Activated CD4-positive, alpha-beta T cell treated with anti-CD3 and anti-CD28 coated beads, Interleukin-2, amount 50 U/mL, for 16 hours (primary cell): ENCODE measurements at places on chromosomes 5 and 9.

DNA sequence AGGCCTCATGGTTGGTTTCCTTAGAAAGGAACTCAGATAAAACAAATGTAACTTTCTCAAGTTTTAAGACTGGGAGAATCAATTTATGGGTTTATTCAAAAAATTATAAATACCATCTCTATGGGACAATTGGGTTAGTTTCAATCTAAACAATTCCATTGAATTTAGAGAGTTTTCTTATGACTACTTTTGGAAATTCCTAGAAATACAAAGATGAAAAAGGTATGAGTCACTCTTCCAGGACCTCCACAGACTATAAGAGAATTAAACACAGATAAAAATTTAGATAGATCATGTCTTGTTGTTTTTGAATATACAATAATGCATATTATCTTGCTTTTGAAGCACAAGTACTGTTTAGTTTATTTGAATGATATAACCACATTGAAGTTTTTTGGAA is 188.7 kb downstream of the CHSY3 start:
- DNase-seq, result no peak

DNA sequence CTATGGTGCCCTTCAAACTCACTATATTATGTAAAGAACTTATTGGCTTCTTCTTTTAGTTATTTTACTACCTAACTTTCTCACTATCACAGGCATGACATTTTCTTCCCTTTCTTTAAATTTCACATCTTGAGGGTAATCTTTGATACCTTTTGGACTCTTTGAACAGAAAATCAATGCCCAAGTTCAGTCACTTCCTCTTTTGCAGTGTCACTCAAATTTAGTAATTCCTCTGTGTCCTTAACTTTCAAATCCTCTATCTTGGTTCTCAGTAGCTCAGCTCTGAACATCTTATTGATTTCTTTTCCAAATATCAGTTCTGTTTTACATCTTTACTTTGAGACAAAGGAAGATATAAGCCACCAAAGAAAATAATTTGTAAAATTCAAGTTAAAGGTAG is 25.5 kb downstream of the CNTLN start:
- DNase-seq, result no peak

- DNase-seq, result no peak
Observed at GRCh38 chr5:159497221-159497620, 166.9 kb upstream of the IL12B start.

DNA sequence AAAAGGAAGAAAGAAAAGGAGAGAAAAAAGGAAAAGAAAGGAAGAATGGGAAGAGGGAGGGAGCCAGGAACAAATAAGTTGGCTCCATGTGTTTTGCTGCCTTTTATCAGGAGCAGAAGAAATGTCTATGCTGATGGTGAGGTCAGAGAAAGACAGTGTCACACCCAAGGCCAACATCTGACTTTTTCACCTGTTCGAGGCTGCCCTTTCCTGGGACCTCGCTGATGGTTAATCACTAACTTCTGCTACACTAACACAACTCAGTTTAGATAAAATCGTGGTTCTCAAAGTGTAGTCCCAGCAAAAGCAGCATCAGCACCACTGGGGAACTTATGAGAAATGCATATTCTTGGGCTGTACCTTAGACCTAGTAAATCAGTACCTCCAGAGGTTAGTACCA is 88.2 kb upstream of the FER start:
- no peak for DNase-seq

DNA sequence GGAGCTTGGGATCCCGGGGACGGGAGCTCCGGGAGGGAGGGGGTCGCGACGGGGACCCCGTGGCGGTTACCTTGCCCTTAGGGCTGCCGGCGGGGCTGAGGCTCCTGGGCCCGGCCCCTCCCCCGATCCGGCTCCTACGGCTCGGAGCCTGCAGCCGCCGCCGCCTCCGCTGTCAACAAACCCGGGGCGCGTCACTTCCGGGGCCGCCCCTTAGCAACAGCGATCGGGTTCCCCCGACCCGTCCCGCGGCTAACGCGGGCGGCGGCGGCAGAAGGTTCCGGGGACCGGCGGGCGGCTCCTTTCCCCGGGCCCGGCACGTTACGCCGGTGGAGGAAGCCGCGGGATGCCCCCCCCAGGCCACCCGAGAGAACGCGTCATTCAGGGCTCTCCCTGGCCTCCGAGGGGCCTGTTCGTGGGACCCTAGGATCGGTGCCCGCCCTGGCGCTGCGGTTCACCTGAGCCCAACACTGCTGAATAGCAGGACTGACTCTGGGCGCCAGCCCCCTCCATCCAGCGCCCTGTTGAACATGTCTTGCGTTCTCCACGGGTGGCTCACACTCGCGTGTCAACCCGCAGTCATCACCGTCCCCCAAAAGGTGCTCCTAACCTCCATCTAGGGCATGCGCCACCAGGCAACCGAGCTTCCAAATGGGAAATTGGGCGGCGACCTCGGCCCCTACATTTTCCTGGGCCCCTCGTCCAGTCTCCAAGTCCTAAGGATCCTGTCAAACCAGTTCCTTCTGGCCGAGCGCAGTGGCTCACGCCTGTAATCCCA is at the start of gene ZER1:
Gene ZER1 (minus strand): TSS at position 183 of the 775 bp plus-strand sequence. CDS start 16,362 bp downstream, outside the sequence.
- DNase-seq, result peak; percentile 92

DNA sequence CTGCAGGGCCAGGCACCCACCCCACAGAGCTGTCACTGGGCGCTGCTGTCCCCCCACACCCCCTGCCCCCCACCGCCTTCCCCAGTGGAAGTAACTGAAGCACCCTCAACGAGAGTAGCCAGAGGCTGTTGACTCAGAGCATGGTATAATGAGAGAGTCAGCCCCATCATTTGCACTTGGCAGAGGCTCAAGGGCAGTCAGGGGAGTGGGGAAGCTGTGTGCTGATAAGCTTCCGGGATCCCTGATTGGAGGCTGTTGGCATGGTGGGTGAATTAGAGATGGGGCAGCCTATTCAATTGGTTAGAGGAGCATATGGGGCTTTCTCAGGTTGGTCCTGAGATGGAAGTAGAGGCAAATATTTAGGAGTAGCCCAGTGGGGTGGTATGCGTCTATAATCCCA is 77.1 kb upstream of the GOLM1 start:
- no peak for DNase-seq

DNA sequence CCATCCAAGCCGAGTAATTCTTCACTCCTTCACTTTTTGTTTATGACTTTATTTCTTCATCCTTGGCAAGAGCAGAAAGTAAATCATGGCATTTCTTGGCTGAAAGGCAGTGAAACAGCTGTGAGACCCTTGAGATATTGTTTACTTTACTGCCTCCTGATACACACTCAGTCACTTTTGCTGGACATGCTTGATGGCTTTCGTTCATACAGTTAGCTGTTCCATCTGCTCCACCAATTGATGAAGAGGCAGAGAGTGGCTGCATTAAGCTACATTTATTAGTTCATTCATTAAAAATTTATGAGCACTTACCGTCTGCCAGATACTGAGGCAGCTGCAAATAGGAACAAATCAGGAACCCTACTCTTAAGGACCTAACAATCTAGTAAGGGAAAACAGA is 184.4 kb upstream of the OR13F1 start:
- no peak for DNase-seq

- DNase-seq, result peak; percentile 78
Observed at GRCh38 chr5:177434437-177434836, 8.0 kb downstream of the GRK6 start.

DNA sequence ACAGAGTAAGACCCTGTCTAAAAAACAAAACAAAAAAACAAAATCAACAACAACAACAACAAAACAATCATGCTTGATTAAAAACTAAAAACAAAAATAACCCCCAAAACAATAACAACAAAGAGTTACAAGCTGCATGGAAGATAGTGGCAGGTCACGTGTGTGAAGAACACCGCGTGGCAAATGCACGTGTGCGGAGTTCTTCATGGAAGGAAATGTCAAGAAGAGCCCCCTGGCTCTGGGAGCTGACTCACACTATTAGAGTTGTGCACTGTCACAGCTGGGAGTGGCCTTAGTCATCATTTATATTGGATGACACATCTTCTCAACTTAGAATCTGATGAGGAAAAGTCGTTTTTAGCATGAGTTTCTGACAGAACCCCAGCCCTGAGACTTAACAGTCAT is 110.5 kb downstream of the JMY start:
- no peak for DNase-seq

DNA sequence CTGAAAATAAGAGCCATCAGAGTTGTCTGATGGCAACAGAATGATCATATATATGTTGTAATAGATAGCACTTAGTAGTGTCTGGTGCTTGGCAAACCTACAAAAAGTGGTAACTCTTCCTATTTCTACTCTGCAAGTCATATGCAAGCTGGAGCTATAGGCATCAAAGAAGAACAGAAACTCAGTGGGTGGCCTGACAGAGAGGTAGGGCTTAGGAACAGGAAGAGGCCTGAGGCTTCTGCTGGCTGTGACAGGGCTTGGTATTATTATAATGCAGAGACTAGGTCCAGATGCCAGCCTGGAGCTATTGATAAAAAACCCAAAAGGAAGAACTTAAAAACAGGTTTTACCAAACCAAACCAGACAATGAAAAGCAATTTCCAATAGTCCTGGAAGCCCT is 4.4 kb upstream of the DIAPH1 start:
- DNase-seq, result no peak

GRCh38 chr5:65474130-65474711 is 7.5 kb downstream of the ADAMTS6 start:
- no peak for DNase-seq

DNA sequence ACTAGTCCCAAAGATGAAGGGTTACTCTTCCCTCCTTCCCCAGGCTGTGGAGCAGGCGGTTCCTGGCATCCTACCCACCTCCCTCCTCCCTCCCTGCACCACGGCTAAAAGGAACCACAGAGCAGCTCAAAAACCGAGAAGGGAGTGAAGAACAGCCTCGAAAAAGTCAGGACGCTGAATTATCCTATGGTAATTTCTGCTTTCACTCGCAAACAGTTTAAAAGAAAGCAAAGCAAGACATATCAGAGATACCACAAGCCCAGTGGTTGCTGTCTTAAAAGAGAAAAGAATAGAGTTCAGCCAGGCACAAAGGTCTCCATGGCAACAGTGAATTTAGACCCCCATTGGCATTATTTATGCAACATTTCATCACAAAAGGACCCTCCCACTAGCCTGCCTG is 315.4 kb downstream of the CTNND2 start:
- DNase-seq, result no peak

DNA sequence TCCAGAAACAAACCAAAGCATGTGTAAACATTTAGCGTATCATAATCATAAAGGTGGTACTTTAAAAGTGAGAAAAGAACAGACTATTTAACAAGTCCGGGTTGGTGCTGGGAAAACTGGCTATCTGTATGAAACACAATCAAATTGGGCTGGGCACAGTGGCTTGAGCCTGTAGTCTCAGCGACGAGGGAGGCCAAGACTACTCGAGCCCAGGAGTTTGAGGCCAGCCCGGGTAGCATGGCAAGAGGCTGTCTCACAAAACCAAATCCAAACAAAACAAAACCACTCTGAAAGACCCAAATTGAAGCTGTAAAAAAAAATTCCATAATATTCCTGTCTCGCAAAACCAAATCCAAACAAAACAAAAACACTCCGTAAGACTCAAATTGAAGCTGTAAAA is 4.3 kb downstream of the MRNIP start:
- DNase-seq, result no peak

DNA sequence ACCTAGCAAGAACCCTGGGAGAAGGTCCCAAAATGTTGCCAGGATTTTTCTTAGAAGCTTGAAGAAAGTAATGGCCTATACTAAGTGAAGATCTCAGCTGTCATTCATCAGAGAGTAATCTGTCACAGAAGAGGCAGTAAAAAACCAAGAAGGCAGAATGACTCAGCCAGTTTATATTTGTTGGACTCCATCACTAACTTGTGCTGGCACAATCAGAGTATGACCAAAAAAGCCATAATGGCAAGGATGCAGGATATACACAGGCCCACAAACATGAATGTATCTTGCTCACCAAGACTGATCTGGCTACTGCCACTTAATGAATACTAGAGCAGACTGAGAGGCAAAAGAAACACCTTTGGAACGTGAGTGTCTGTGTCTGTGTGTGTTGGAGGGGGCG is 104.0 kb upstream of the POU5F2 start:
- no peak for DNase-seq

DNA sequence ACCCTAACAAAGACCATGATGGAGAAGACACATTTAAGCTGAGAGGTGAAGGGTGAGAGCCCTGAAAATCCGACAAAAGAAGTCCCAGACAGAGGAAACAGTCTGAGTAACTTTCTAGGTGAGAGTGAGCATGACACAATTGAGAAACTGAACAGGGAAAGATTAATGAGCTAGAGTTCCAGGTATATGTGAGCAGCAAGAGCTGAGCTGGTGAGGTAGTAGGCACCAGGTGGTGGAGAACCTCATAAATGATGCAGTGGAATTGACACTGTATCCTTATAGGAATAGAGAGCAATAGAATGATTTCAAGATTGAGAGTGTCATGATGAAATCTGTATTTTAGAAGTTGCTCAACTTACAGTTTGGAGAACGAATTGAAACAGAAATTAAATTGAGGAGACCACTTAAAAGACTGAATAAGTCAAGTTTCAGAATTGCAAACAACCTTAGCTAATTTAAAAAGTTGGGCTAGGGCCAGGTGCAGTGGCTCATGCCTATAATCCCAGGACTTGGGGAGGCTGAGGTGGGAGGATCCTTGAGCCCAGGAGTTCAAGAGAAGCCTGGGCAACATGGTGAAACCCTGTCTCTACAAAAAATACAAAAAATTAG is 89.8 kb downstream of the NREP start:
- DNase-seq, result no peak

GRCh38 chr5:174514983-174515394 is 209.4 kb upstream of the MSX2 start:
- DNase-seq, result no peak

DNA sequence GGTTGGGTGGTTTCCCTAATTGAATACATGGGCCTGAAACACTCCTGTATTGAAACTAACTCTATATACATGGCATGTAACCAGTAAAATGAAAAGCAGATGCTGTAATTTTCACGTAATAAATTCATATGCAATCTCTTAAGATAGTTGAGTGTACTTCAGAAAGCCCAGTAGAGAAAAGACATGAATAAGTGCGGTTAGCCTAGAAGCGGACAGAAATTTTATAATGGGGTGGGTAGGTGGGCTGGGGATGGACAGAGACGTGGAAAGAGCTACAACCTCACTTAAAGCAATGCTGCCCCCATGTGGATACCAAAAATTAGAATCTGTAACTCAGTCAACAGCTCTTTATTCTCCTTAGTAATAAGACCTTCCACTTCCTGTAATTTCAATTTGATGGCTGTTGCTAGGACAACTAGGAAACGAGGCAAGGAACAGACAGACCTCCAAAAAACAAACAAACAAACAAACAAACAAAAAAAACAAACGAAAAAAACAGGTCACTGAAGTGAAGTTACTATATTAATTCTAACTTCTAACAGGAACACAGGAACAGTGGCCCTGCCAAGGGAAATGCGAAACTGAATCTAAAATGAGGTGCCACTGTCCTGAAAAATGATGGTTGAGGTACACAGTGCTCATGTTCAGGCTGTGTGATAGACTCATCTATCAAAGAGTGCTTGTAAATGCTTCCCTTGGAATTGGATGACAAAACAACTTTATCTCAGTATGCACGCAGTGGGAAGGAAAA is 103.4 kb upstream of the GNA14 start:
- peak; percentile 47 for DNase-seq
